CD8-positive, alpha-beta T cell (primary cell): ENCODE measurements at places on chromosomes 5 and 9.

DNA sequence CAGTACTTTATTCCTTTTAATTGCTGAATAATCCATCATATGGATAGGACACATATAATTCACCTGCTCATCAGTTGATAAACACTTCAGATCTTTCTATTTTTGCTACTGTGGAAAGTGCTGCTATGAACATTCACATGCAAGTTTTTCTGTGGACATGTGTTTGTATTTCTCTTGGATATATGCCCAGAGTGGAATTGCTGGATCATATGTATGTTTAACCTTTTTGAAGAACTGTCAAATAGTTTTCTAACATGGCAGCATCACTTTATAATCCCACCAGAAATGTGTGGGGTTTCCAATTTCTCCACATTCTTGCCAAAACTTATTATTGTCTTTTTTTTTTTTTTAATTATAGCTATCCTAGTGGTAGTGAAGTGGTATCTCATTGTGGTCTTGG lies 15.1 kb downstream of the CARTPT start:
- no peak for DNase-seq

- no peak for DNase-seq
Observed at GRCh38 chr5:57508211-57508610, 25.6 kb upstream of the ACTBL2 start.

DNA sequence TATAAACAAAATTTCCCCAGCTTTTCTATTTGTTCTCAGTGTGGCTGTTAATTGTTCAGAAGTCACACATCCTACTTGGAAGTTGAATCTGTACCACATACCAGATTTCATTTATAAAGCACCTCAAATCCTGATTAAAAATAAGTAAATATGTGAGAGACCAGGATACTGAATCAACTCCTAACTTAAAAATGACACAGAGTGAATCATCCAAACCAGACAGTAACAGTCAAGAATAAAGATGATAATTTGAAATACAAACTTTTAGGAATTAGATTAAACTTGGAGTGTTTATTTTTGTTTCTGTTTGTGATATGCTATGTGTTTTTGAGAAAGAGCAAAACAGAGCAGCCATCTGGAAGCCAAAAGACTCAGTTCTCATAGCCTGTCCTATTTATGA lies 633.2 kb upstream of the RORB start:
- no peak for DNase-seq

GRCh38 chr9:4937446-4937845 lies 47.6 kb upstream of the JAK2 start:
- DNase-seq = no peak

DNA sequence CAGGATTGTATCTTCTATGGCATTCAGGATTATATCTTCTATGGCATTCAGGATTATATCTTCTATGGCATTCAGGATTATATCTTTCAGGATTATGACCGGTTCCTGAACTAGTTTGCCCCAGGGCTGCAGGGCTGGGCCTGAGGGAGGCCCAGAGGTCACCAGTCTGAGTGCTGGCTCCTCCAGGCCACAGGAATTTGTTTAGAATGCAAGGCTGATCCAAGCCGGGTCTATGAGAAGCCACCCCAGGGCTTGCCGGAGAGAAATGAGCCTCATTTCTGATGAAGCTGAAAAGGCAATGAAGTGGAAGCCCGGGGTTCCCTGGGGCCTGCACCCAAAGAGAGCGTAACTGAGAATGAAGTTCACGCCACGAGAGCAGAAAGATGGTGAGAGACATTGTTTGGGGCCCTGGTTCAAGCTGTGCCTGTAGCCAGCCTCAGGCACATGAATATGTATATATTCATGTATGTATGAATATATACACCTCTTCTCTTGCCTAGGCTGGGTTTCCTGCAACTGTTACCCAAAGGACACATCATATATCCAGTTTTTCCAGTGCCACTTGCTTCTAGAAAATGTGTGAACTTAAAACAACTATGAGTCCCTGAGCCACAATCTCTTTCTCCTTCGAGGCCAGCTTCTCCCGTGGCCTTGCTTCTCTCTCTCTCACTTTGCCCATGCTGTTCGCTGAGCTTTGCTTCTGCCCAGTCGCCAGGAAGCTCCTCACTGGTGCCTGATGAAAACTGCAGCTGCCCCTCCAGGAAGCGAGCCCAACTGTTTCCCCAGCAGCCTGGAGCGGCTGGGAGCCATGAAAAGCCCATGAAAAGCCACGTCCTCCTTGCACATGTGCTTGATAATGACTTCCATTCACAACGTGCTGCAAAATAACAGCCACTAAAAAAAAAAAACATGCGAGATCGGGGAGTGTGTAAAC lies 62.3 kb downstream of the GTF3C4 start:
- no peak for DNase-seq
